ENCODE measurements at places on chromosomes 11 and 22.

DNA sequence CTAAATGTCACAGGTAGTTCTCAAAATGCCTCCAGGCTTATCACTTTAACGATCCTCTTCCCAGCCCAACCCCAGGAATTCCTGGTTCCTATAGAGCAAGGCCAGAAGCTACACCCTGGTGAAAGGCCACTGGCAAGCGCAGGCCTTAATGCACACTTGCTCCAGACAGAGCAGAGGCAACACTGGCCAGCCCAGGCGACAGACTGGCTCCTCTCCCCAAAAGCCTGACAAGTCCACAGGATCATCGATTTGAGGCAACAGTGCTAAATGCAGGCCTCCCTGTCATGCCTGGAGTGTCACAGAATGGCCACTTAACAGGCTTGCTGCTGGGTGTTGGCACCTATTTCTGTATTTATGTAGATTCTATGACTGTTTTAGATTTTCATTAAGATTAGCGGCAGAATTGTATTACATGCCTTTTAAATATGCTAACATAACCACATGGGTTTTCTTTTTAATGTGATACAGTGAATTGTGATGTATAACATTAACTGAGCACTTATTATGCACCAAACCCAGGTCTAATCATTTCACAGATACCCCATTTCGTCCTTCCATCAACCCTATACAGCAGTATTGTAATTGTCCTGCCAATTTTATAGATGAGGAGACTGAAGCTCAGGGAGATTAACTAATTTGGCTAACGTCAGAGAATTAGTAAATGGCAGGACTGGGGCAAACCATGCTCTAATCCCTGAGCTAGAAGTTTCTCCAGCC, 38.6 kb downstream of the PACSIN2 start:
- DNase-seq: no peak

DNA sequence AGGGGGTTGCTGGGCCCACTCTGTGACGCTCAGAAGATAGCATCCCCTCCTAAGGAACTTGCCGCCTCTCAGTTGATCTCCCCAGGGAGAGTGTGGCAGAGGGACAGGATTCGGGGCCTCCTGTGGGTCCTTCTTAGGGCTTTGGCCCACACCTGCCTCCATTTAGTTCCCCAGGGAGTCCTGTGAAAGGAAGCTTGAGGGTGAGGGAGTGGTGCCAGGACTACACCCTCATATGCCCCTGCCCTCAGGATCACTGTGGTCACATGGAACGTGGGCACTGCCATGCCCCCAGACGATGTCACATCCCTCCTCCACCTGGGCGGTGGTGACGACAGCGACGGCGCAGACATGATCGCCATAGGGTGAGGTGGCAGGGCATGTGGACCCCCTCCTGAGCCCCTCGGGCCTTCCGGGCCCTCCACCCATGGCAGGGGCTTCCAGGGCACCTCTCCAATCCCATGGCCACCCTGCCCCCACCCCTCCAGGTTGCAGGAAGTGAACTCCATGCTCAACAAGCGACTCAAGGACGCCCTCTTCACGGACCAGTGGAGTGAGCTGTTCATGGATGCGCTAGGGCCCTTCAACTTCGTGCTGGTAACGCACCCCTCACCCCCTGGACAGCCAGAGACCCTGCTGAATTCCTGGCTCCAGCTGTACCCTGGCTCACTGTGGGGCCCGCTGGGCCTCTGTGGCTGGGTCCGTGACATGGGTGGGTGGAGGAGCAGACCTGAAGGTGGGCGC, 3.5 kb downstream of the INPP5J start:
- no peak for DNase-seq

- no peak for DNase-seq
Measured at GRCh38 chr11:41579546-41579945, 120.1 kb upstream of the LRRC4C start.

DNA sequence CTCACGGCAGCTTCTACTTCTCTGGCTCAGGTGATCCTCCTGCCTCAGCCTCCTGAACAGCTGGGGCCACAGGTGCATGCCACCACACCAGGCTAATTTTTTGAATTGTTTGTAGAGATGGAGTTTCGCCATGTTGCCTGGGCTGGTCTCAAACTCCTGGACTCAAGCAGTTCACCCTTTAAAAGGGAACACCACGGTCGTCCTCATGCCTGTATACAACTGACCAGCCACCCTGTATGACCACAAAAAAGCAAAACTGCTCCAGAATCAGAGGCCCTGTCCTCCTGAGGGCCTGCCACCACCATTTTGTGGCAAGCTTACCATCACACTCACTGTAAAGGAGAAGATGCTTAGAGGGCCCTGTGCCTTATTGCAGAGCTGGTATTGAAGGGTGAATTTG, 2.2 kb downstream of the GLB1L3 start:
- no peak for DNase-seq

DNA sequence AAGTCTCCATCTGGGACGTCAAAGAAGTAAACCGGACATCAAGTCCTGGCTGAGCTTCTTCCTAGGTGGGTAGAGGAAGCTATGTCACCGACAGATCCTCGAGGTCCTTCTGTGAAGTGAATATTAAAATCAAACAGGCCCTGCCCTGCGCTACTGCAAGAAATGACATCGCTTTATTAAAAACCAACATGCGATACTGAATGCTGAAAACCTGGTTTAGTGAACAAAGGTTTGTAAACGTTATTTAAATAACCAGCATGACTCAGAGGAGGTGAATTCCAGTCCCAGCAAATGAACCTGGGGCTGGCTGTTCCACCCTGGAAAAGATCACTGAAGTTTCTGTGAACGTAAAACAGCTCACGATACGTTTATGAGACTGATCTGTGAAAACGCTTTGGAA, 645 bp downstream of the RTCB start:
- DNase-seq: peak; percentile 46

DNA sequence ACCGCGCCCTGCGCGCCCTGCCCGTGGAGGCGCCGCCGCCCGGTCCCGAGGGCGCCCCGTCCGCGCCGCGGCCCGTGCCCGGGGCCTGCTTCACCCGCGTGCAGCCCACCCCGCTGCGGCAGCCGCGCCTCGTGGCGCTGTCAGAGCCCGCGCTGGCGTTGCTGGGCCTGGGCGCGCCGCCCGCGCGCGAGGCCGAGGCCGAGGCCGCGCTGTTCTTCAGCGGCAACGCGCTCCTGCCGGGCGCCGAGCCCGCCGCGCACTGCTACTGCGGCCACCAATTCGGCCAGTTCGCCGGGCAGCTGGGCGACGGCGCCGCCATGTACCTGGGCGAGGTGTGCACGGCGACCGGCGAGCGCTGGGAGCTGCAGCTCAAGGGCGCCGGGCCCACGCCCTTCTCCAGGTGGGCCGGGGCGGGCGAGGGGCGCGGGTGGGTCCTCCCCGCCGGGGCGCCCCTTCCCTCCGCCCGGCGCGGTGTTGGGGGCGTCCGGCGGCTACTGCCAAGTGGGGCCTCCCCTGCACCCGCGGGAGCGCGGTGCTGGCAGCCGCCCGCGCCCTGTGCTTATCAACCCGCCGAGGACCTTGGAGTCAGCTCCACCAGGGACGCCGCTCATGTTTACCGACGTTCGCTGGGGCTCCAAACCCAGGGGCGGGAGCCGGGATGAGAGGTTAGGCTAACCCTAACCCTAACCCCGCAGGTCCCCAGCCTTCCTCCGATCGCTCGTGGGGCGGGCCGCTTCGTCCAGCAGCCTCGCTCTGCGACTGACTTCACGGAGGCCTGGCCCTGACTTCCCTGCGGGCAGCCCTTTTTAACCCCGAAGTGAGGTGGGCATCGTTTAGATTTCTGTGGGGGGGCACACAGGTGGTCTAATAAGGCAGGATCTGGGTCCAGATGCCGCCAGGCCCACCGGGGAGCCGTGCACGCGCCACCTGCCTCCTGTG, 649 bp downstream of the SELENOO start:
- no peak for DNase-seq

GRCh38 chr11:35107861-35108260, 31.1 kb upstream of the CD44 start:
- no peak for DNase-seq

DNA sequence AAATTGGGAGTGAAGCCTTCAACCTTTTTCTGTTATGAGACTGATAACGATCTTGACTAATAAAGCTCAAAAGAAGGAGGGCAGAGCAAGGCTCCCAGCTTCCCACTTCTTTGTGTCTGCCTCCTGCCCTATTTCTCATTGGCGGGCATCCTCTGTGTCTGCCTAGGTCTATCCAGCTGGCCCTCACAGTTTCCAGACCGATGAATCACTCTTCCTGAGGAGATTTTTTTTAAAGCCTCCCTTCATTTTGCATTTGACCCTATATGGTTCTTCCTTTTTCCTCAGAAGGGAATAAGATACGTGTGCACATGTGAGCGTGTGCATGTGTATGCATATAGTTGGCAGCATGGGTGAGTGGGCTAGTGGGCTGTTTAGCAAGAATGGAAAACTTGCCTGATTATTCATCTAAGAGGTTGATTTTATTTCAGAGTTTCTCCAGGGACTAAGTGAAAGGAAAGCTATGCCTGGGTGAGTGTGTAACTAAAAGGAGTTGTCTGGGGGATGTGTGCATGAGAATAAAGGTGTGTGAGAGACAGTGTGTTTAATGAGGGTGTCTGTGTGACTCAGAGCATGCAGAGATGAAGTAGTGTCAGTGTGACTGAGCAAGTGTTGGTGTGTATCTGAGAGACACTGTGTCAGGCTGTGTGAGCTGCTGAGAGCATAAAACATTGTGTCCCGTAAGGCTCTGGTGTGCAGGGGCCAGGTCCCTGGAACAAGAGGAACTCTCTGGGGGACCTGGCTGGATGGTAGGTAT, 12.2 kb downstream of the PHLDB1 start:
- DNase-seq: peak; percentile 96

GRCh38 chr11:47980907-47981621, 705 bp downstream of the PTPRJ start:
- peak; percentile 44 for DNase-seq

DNA sequence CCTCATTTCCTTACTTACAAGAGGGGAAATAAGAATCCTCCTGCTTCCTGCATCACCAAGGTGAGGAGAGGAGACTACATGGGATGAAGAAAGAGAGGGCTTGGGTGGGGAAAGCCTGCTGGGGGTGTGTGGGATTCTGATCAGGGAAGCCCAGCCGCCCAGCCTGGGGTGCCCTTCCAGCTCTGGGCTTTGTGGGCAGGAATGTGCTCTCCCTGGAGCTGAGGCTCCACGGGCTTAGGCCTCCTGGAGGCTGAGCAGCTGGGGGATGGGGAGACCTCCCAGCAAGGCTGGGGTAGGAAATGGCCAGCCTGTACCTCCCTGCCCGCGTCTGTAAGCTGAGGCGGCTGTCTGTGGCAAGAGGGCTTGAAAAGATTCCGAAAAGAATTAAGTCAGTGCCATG, 206.1 kb downstream of the GRIK4 start:
- DNase-seq: no peak

GRCh38 chr11:113991718-113992458, 17.0 kb downstream of the HTR3A start:
- DNase-seq: peak; percentile 13

- peak; percentile 73 for DNase-seq
Measured at GRCh38 chr22:30079952-30080533, at the start of gene HORMAD2. Gene HORMAD2 (plus strand): TSS chr22:30080464. CDS start chr22:30093953, 13,489 bp downstream.

- no peak for DNase-seq
Measured at GRCh38 chr22:49753961-49754695, 73.5 kb downstream of the BRD1 start.

GRCh38 chr11:111359223-111360149, 19.6 kb downstream of the POU2AF1 start:
- no peak for DNase-seq

GRCh38 chr11:45500451-45500850, 165.0 kb downstream of the CHST1 start:
- DNase-seq: peak; percentile 5

DNA sequence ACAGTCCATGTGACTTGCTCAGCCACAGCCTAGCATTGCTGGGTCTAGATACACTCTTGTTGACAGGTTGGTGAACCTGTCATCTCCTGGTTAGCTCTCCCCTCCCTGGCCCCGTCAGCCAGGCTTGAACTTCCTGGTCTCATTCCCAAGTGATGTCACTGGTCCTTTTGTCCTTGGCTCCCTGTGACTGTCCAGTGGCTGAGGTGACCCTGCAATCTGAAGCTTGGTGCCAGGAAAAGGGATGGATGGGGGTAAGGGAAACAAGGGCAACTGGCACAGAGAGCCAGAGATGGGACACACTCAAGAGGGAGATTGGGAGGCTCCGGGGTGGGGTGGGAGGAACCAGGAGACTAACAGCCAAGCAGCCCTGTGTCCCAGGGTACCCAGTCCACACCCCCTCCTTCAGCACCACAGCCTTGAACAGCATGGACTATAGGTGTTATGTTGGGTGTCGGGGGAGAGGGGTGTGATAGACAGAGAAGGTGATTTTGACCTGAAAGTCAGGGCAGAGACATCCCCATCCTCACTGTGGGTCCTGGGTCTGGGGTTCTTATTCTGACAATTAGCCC, 63.8 kb upstream of the THY1 start:
- no peak for DNase-seq

DNA sequence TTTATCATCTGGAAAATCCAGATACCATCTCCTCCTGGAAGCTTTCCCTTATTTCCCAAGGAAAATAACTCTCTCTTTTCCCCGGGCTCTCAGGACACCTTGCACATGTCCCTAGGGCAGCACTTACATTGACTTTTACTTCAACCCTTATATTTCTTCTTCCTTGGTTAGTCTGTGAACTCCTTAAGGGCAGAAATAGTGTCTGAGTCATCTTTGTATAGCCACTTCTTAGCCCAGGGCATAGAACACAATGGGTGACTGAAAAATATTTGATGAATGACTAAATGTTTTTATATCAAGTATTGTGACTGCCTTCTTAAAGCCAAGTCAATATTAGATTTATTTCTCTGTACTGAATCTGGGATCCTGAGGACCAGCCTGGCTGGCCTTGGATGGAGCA, 45.4 kb upstream of the MYOD1 start:
- DNase-seq: no peak

GRCh38 chr22:39356464-39356863, 6.7 kb downstream of the SYNGR1 start:
- DNase-seq: no peak

- peak; percentile 26 for DNase-seq
Measured at GRCh38 chr11:95283650-95284049, 52.6 kb upstream of the SESN3 start.

GRCh38 chr11:126407101-126407521, 51.6 kb downstream of the ST3GAL4 start:
- DNase-seq: no peak

DNA sequence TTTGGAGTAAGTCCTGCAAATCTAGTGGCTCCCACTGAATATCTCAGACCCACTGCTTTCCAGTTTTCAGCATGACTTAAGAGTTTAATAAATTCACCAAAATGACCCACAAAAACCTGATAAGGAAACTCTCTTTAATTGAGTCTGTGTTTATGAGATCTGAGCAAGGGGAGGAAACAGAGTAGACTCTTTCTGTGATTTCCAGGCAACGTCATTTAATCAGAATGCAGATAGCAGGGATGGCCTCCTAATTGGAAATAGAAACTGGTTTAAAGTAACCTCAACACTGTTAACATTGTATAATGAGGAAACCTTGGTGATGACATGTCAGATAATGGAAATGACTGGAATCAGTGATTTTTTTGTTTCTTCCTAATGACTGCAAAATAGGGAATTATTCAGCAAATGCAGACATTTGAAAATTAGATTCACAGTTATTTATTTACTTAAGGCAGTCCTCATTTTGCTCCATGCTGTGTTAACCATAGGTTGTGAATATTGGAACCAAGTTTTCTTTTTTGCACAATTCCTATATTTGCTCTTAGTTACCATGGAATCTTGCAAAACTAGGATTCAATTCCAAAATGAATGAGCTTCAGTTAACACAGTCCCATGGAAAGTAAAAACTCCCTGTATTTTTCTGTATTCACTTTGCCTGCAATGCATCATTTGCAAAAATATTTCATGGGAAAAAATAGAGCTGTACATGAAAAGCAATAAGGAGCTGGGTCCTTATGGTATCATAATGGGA, 1324.5 kb downstream of the LRRC4C start:
- DNase-seq: no peak

All from choroid plexus epithelial cell (primary cell).